T-helper 1 cell (primary cell): ENCODE measurements at places on chromosomes 1 and 21.

DNA sequence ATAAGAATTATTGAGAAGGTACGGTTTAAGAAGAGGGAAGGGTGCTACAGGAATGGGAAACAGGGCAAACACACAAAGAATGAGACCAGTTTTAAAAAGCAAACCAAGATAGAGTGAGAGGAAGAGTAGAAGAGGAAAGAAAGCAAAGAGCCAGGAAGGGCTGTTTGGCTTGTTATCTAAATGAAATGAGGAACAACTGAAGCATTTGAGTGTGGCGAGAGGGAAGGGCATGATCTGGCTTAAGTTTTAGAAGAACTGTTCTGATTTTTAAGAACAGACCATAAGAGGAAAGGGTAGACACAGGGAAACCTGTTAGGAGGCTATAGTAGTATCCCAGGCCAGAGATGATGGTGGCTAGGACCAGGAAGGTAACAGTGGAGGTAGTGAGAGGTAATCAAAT is 73.8 kb downstream of the TUT4 start:
- DNase-seq: no peak

- no peak for DNase-seq
These were observed 11.6 kb upstream of the DNAJC6 start for GRCh38 chr1:65297706-65298105.

GRCh38 chr1:27868556-27868931 is 3.8 kb upstream of the THEMIS2 start:
- DNase-seq: no peak

DNA sequence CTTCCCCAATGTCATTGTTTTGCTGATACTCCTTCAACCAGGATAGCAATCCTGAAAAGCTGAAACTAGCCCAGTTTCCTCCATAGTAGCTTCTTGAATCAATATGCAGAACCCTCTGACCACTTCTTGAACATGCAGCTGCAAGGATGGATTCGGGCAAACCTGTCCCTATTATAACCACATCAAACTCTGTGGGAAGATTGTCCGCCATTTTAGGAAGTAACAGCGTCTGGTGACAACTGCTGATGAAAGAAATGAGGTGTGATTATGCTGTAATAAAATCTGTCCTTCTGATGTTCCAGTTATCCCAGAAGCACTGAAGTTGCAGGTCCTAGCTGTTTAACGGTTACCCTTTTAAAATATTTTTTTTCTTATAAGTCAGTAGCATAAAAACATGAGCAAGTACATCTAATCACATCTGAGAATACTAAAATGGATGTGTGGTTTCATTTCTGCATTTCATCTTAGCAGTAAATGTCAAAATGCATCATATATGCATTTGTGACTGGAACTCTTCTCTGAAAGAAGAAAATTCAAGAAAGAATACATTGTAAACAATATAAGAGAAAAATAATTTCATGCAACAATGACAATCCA is 4.5 kb downstream of the CHML start:
- DNase-seq: no peak

GRCh38 chr1:156601892-156602291 is 613 bp upstream of the GPATCH4 start:
- no peak for DNase-seq

DNA sequence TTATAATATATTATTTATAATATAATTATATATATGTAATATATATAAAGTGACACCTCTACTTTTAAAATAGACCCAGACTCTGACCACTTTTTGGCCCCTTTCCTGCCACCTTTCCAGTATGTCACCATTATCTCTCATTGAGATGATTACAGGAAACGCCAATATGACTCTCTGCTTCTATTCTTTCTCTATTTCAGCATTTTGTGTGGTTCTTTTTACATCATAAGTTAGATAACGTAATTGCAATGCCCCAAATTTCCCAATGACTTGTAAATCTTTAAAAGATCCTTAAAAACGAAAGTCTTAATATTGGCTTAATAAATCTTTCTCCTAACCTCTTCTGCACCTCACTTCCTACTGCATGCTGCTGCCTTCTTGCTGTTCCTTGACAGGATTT is 8.1 kb upstream of the GBP5 start:
- DNase-seq: no peak

GRCh38 chr1:183636783-183637182 is 1.2 kb upstream of the ARPC5 start:
- DNase-seq: no peak

- no peak for DNase-seq
These were observed 355.5 kb downstream of the HLX start for GRCh38 chr1:221234791-221235190.

DNA sequence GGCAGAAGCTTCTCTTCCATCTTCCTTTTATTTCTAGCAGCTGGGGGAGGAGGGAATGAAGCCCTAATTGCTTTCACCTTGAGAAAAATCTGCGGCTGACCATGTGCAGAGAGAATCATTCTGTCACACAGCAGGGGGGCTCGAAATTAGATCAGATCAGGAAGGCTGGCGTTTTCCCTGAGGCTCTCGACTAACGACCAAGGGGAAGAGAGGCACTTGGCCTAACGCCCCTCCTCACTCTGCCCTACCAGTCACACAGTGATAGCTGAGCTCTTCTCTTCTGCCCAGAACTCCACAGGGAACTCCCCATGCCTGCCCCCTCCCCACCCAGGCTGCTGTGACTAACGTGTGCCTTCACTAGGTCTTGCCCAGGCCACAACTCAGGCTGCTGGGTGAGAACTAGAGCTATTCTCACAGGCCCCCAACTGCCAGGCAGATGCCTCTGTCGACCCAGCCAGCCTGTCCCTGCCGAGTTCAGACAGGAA is 26.5 kb upstream of the KHDRBS1 start:
- no peak for DNase-seq

DNA sequence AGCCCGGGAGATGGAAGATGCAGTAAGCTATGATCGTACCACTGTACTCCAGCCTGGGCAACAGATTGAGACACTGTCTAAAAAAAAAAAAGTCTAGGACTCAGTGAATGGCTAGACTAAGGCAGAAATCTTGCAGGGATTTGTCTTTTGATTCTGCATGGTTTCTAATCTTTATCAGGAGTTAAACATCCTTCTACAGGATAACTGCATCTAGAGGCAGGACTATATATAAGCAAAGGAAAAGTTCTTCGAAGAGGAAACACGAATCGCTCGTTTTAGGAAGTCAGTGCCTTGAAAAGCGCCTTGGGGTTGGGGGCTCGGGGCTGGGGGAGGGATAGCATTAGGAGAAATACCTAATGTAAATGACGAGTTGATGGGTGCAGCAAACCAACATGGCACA is 602 bp upstream of the UFC1 start:
- DNase-seq: no peak

- DNase-seq: no peak
These were observed 67.8 kb upstream of the UBE2U start for GRCh38 chr1:64135462-64136223.

- DNase-seq: no peak
These were observed 2.5 kb downstream of the WNT3A start for GRCh38 chr1:228009116-228009827.

DNA sequence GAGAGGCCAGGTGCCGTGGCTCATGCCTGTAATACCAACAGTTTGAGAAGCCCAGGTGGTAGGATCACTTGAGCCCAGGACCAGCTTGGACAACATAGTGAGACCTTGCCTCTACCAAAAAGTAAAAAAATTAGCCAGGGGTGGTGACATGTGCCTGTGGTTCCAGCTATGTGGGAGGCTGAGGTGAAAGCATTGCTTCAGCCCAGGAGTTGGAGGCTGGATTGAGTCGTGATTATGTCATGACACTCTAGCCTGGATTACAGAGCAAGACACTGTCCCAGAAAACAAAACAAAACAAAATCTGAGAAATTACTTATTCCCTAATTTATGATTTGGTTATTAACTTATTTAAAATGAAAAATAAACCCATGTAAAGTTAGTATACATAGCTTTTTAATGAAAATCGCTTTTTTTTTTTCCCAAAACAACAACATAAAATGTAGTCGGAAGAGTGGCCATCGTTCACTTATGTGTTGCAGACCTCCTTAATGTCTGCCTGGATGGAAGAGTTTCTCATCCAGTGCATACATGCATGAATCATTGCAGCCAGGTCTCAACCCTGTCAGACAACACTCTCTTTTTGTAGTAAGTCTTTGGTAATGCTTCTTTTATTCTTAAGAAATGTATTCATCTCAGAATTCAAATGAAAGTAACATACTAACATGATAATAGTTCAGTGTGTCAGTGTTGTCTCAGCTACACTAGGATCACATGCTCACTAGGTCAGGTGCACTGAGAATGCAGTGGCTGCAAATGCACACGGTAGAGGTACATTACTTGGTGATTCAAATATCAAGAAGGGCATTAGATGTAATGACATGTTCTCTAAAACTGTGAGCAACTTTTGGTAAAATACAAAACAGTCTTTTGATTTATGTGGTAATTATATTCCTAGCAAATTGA is 28.0 kb downstream of the ITSN1 start:
- DNase-seq: no peak

- DNase-seq: no peak
These were observed 11.7 kb upstream of the TRAPPC10 start for GRCh38 chr21:44000360-44000759.

DNA sequence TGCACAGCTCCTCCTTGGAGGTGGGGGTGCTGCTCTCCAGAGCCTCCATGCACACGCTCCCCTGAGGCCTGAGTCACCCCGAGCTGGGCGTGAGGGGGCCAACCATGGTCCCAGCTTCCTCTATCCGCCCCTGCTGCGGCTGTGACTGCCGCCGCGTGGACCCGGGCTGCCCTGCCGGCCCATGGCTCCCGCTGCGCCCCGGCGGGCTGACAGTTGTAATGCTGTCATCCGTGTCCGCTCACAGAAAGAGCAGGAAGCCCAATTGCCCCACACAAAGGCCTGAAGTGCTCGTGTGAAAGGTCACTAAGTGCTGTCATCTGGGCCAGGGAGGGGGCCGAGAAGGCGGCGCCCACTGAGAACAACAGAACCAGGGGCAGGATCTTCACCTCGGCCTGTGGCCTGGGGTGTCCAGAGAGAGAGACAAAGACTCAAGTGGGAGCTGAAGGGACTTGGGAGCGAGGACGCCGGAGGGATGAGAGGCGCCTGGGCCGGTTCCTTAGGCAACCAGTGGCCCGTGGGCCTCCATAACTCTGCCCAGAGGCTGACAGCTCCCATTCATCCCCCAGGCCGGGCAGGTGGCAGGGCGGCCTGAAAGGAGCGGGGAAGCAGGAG is 31.5 kb downstream of the OLIG1 start:
- no peak for DNase-seq
